ENCODE measurements at places on chromosomes 2 and 18.

DNA sequence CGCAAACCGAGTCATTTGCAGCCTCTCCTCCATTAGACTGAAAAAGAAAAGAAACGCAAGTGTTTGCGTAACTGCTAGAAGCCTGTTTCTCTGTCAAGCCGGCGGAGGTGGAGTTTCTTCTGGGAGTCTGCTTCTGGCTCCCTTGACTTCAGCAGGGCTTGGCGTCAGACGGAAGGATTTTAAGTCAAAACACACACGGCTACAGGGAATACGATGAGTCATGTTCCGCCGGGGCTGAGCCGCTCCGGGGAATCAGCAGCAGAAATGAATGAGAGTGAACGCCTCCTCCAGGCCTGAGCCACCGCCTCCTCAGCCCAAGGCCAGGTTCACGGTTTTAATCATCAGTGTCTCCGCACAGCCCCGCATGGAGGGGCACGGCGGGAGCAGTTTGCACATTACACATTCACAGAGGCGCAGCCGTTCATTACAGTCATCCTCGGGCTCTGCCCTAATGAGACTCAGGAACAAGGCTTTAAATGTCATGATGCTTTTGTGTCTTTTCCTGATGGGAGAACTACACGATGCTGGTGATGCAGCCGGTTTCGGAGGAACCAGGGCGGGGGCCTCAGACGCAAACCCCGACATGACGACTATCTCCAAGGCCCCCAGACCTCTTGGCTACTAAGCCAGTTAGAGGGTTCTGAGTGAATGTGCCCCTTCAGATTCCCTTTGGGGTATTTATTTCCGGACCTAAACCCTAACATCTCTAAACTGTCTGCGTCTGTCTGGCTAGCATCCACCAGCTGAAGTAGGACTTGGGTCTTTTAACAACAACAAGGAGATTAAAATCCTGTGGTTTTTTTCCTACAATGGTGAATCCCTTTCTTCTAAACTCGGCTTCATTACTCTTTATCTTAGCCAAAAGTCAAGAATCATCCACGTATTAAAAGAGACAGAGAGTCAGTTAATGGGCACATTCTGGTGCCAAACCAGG lies 11.1 kb upstream of the SCG2 start:
- peak; percentile 97 for DNase-seq

- peak; percentile 88 for DNase-seq
Measured at GRCh38 chr2:31347750-31348149, 66.8 kb downstream of the XDH start.

- no peak for DNase-seq
Measured at GRCh38 chr2:40964509-40965250, 512.8 kb upstream of the SLC8A1 start.

- peak; percentile 22 for DNase-seq
Measured at GRCh38 chr2:239035361-239035814, 187.5 kb downstream of the TWIST2 start.

- no peak for DNase-seq
Measured at GRCh38 chr2:104563398-104563996, 290.4 kb upstream of the POU3F3 start.

GRCh38 chr18:52715421-52715820 lies 375.4 kb downstream of the DCC start:
- DNase-seq = no peak
